ENCODE measurements at places on chromosomes 5 and 9.

DNA sequence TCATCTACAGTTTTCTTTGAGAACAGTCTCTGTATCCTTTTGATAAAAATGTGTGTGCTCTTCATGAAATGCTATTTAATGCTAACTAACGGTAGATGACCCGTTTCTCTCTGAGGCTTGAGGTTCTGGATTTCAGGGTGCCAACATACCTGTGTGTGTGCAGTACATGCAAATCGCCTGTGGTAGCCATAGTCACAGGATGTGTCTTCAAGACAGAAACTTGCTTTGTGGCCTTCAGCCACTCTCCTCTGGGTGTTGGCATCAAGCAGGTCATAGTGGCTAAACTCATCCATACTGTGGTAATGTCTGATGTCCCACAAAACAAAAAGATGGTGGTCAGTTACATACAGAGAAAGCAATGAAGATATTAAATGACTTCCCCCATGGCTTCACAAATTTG is 4.2 kb downstream of the LOX start:
- no peak for DNase-seq

DNA sequence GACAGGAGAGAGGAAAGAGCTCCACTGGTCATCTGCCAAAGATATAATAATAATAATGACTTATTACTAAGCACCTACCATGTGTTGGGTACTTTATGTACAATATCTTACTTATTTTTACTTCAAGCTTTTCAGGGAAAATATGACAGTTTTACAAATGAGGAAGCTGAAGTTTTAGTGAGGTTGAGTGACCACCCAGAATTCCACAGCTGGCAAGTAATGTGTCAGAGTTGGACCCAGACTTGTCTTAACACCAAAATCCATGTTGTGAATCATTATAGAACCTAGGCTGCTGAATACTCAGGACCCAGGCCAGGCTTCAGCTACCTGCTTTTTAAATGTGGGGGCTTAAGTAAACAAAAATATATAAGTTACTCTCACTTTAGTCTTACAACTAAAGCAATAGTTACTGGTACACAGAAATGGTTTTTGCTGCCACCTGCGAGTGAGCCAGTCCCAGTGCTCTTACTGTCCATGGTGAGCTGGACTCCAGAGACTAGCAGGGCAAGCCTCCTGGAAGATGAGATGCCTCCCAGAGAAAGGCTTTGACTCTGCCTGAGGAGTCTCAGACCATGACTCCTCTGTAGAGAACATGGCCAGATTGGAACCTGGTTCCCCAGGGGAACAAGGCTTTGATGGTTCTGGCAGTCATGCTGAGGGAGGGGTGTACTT is 29.9 kb downstream of the RUSC2 start:
- DNase-seq: no peak

DNA sequence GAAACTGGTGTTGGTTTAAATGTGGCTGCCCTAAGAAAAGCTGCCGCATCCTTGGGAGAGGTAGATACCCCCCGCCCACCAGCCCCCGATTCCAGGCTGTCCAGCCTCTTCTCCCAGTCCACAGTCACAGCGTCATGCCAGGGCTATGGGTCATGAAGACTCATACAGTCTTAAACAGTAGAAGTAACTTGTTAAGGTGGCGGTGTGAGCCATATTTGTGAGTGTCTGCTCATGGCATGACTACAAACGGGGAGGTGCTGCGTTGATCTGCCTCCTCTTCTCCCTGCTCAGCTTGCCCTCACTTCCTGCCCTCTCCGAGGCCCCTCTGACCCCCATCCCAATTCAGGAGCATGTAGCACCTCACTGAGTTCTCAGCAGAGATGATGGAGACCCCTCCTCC is 20.8 kb downstream of the FGD3 start:
- no peak for DNase-seq

GRCh38 chr5:14870337-14871213 is 1.0 kb downstream of the ANKH start:
- no peak for DNase-seq

- no peak for DNase-seq
Observed at GRCh38 chr5:45399041-45399440, 297.1 kb downstream of the HCN1 start.

DNA sequence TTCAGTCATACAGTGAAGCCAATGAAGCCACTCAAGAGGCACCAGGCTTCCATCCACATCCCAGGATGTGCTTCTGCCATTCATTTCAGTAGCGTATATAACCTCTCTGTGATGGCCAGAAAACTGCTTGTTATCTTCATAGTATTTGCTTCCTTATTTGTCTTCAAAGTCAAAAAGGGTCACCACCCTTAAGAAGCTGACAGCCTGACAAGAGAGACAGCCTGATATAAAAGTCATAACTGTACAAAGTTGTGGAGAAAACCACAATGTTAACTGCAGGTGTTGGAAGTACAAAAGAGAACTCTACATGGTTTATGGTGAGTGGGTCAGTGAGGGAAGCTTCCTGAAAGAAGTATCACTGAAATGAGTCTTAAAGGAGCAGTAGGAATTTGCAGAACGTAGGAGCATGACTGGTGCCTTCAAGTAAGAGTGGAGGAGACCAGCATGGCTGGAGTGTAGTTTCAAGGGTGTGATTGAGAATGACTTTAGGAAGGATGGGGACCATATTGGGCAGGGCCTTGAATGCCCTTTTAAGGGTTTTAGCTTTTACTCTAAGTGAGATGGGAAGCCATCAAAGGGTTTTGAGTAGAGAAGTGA is 33.7 kb downstream of the NIM1K start:
- DNase-seq: no peak

DNA sequence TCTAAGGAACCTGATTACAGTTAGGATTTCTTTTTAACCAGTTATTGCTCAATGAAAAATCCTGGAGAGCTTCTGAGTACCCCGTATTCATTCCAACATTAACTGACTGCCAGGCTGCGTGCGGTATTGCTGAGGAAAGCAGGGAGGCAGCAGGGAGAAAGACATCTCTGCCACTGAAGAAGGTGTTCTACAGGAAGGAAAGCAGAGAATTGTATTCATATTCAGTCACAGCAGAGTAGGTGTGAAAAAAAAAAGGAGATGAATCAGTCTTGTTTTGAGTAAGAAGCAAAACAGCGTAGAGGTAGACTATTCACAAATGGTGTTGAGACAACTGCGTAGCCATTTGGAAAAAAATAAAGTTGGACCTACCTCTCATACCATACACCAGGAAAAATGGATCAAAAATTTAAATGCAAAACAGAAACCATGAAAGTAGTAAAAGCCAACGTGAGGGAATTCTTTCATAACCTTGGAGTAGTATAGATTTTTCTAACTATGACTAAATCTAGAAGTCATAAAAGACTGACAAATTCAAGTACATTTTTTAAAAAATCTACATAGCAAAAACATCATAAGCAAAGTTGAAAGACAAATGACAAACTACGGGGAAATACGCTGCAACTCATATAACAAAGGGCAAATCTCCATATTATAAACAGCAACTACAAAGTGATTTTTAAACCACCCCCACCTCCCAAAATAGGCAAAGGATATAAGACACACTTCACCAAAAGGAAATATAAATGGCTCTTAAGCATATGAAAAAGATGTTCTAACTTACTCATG is 9.9 kb upstream of the NR4A3 start:
- DNase-seq: no peak

DNA sequence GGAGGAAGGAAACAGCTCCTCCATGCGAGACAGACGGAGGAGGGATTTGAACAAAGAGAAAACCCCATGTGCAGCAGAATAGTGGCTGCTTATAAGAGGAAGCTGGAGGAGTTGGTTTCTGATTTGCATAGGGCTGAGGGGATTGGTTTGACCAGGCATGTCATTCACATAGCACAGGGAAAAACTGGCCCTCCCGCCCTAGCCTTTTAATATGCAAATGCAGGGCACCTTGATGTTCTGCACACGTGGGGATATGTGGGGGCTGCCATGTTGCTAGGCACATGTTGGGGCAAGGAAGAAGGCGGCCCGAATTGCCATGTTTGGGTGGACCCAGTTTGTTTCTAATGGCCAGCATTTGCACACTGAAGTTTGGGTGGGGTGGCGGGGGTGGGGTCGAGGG is 42.2 kb downstream of the OSMR start:
- DNase-seq: peak; percentile 55

GRCh38 chr9:1049641-1050040 is 516 bp upstream of the DMRT2 start:
- DNase-seq: no peak

DNA sequence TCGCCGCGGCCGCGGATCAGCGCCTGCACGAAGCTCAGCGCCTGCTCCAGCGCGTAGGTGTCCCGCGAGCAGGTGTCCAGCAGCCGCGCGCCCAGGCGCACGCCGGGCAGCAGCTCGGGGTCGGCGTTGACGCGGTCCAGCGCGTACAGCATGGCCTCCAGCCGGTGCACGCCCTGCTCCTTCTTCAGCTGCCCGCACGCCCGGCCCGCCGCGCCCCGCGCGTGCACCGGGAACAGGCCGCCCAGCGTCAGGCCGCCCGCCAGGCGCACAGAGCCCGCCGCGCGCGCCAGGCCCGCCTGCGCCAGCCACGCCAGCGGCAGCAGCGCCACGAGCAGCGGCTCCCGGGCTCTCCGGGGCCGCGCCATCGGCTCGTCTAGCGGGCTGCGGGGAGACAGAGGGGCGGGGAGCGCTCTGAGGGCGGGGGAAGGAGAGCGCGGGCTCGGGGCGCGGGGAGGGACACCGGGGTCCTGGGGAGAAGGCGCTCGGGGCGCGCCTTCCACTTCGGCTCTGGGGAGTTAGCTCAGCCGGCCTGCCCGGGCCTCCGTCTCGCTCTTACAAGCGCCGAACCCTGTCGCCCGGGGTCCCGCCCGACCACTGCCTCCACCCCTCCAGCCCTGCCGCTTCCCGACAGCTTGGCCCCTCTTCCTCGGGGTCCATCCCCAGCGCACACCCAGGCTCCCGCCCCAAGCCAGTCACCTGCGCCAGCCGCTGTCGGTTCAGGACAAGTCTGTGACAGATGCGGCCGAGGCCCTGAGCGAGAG is at the start of gene GRM6:
Gene GRM6 (minus strand): TSS at position 741 of the 761 bp plus-strand sequence. CDS start 376 bp downstream, at position 365.
- DNase-seq: peak; percentile 61

- no peak for DNase-seq
Observed at GRCh38 chr5:6728011-6728794, 15.0 kb downstream of the TENT4A start.

GRCh38 chr5:80793354-80793753 is 138.6 kb upstream of the DHFR start:
- no peak for DNase-seq

DNA sequence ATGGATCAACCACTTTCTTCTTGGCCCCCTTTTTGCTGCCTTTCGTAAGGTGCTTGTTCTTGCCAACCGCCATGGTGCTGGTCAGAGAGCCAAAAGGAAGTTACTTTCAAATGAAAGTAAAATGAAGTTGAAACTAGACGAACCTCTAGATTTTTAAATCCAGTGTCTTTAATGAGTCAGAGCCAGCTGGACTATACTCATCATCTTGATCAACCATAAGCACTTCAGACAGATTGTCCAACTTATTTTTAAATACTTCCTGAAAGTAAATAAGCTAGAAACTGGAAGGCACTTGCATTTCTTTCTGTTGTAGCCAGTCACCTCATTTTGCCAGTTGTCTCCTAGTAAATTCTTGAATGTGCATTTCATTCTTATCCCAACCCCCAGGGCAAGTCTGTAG is 48.9 kb downstream of the JMY start:
- no peak for DNase-seq

DNA sequence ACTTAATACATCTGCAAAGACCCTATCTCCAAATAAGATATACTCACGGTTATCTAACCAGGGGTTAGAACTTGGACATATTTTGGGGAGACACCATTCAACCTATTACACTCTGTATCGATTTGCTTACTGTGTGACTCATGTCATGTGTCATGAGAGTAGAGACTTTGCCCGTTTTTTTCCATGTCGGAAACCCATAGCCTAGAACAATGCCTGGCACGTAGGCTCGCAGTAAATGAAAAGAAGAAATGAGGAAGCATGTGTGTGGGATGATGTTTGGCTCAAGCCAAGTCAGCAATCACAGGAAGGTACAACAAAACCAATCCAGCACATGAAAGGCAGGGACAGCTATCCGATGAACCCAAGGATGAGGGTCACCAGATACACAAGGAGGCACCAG is 94.6 kb upstream of the DNAH5 start:
- no peak for DNase-seq

GRCh38 chr5:18984559-18985080 is 1003.4 kb downstream of the CDH18 start:
- no peak for DNase-seq

DNA sequence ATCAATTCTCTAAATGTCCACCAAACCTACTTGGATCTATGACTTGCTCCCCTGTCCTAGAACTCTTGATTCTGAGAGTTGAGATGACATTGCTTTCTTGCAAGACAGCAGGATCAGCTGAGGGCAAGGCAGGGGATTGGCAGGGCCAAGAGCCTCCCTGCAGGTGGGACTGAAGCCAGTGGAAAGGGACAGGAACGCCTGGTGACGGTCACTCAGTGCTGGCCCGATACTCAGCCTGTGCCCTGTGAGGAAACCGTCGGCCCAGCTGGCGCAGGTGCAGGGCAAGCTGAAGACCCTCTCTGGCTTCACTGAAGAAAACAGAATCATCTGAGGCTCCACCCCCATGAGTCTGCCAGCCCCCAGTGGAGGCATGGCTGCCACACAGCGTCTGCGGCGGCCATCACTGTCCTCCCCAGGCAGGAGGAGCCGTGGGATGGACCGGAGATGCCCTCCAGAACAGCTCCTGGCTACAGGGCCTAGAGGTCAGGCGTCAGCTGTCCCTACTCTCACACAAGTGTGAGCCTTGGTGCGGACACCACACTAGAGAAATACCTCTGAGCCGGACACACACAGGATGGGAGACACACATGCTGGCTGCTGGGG is 14.7 kb downstream of the UBAC1 start:
- DNase-seq: no peak

GRCh38 chr5:54822324-54822687 is 163.1 kb downstream of the ESM1 start:
- DNase-seq: no peak

DNA sequence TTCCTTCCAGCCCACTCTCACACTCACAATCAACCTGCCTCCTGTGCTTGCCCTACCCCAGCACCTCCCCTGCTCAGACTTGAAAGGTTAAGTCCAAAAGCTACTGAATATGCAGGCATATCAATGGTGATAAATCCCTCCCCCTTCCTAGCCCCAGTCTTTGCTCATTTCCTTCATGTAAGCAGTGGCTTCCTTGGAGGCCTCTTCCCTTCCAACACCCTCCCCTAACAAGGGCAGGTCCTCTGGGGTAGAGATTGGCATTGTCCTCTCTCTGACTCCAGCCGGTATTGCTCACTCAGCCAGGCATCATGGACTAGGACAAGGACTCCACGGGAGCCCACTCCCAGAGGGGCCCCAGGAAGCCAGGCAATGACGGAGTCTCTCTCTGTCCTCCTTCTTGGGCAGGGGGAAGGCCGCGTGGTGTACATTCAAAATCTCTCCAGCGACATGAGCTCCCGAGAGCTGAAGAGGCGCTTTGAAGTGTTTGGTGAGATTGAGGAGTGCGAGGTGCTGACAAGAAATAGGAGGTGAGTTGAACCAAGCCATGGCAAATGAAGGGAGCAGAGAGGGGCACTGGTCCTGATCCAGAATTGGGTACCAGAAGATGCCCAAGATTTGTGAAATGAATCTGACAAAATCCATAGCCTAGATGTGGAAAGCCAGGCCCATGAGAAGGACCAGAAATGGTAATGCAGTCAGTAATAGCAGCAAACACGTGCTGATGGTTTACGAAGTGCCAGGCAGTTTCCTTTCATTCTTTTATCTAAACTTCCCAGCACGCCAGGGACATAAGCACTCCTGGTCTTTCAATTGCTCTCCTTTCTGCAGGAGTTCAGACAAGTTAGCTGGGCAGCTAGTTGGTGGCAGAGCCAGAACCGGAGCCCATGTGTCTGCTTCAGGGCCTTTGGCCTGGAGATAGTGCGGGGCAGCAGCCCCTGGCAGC is 102.5 kb downstream of the PDE6A start:
- no peak for DNase-seq

GRCh38 chr9:108897324-108898096 is 35.4 kb downstream of the ACTL7A start:
- no peak for DNase-seq
